ENCODE measurements at places on chromosomes 4 and X.
A peak's percentile ranks its signal among the peaks of the same experiment; 100 is the strongest.

DNA sequence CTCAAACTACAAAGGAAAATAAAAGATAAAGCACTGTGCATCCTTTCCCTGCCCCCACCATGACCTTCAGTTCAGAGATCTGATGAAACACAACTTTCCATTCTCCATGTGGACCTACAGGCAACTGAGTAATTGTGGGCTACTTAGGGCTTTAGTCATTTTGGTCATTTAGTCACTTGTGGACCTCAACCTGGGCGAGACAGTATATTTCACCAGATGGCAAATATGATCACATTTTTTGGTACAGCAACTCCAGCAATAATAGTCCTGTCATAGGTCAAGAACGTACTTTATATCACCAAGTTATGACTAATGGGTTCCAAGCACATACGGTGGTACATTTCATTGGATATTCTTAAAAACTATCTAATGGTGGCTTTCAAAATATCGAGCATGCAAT is 141.2 kb downstream of the PDGFC start:
- DNase-seq, result no peak

GRCh38 chr4:70008771-70009170 is 13.0 kb downstream of the STATH start:
- no peak for DNase-seq

- no peak for DNase-seq
These were observed 6.5 kb downstream of the CRLF2 start for GRCh38 chrX:1205681-1206611.

- no peak for DNase-seq
These were observed 20.6 kb downstream of the GABRQ start for GRCh38 chrX:152658302-152658701.

DNA sequence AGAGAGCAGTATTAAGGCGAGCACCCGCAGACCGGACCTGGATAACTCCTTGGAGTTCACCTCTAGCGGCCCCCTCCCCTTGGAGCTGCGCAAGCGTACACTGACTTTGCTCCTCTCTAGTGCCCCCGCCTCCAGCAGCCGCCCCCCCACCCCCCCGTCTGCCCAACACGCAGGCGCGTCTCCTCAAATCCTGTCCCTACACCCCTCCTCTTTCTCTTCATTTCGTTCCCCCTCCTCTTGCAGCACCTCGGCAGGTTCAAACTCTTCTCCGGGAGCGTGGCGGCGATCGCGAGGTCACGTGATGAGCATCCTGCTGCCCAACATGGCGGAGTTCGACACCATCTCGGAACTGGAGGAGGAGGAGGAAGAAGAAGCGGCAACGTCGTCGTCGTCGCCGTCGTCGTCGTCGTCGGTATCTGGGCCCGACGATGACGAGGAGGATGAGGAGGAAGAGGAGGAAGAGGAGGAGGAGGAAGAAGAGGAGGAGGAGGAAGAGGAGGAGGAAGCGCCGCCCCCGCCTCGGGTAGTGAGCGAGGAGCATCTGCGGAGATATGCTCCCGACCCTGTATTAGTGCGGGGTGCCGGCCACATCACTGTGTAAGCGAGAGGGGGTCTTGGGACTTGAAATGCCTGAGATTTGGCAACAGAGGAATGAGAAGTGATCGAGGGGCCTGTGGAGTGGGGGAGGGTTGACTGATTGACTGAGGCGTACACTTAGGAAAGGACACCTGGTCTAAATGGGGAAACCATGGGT is at the start of gene CHIC1:
TSS of gene CHIC1 (plus strand) at position 214 of the 754 bp plus-strand sequence. CDS start at position 302, 88 bp downstream.
- DNase-seq, result peak; percentile 30

DNA sequence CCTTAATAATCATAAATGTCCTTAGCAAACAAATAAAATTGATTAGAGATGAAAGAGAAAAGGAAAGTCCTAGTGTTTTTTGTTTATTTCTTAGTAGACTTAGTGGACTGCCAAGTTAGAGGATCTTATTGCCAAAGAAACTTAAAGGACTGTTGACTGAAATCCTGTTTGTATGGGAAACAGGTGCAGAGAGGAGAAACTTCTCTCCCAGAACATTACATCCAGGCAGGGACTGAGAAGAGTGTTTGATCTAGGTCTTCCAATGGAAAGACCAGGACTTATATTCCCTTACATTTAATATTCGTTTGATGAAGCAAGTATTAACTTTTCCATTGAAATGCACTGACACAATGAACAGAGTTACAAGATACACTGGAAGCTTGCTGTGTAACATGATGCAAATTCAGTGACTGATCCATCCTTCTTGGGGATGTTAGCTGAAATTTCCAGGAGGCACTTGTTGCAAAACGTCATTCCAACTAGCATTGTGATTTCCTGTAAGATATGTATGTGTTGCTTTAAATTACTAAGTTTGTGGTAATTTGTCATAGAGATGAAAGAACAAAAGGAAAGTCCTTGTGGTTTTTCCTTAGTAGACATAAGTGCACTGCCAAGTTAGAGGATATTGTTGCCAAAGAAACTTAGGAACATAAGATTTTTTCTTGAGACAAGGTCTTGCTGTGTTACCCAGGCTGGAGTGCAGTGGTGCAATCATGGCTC is 505.6 kb downstream of the STIM2 start:
- no peak for DNase-seq

GRCh38 chr4:3657902-3658529 is 108.2 kb upstream of the ADRA2C start:
- DNase-seq, result no peak

- DNase-seq, result no peak
These were observed 371.3 kb upstream of the INTU start for GRCh38 chr4:127261476-127261875.

DNA sequence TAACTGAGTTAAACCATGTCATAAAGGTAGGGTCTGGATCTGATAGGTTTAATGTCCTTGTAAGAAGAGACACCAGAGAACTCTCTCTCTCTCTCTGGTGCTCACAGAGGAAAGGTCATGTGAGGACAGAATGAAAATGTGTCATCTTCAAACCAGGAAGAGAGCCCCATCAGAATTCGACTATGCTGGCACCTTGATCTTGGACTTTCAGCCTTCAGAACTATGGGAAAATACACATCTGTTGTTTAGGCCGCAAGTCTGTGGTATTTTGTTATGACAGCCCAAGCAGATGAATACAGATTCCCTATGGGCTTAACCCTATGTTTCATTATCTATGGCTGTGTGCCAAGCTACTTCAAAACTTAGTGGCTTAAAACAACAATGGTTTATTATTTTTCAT is 105.5 kb upstream of the DDIT4L start:
- DNase-seq, result no peak

GRCh38 chr4:7800410-7800809 is 139.3 kb downstream of the AFAP1 start:
- DNase-seq, result no peak

- no peak for DNase-seq
These were observed 113.2 kb downstream of the HNRNPD start for GRCh38 chr4:82260632-82261031.

- no peak for DNase-seq
These were observed 795.3 kb upstream of the AADAT start for GRCh38 chr4:170884969-170885570.

DNA sequence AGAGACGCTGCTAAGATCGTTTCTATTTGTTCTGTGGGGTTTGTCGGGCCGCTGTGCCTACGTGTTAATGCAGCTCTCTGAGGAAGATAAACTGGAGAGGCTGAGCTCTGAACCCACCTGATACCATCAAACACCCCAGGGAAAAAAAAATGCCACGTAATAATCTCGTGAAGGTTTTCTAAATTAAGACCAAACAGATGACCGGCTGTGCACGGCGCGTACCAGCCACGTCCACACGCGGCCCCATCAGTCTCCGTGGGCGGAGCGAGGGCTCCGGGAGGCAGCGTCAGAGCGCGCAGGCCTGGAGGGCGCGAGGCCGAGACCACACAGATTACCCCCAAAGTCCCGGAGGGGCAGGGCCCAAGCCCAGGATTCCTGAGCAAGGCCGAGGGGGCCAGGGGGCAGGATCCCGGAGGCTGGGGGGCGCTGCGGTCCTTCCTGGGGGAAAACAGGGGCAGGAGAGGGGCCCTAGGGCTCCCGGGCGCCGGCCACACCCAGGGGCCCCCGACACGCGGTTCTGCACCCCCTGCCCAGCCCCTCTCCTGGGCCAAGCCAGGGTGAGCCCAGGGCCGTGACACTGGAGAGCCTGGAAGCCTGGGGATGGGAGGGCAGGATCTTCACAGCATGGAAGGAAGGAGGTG is 91.9 kb downstream of the FAM53A start:
- DNase-seq, result no peak

- no peak for DNase-seq
These were observed 91.7 kb upstream of the PHOX2B start for GRCh38 chr4:41839916-41840854.

- DNase-seq, result no peak
These were observed 112.0 kb downstream of the C4orf51 start for GRCh38 chr4:145791988-145792387.

DNA sequence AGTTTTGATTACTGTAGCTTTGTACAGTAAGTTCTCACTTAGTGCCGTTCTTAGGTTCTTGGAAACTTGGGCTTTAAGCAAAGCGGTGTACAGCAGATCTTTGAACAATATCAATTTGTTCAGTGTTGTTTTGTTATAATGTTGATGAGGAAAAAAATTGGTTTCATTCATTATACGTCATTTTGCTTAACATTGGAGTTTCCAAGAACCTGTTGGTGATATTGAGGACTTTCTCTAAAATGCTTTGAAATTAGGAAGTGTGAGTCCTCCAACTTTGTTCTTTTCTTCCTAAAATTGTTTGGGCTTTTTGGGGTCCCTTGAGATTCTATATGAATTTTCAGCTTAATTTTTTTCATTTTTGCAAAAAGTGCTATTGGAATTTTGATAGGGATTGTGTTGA is 49.1 kb downstream of the STAG2 start:
- no peak for DNase-seq

DNA sequence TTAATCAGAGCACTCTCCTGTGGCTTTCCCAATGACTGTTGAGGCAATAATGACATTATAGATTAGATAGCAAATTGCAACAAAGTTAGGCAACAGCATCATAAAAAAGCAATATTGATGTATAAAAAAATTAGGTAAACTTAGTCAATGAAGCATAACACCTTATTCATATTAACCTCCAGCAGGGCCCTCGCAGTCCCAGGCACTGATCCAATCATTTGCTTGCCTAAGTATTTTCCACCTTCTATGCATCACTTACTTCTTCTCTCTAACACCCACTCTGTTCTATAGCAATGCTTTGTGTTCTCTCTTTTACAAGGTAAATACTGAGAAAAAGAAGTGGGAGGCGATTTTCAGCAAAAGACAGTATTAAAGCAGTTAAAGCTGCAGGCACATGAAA is 833.5 kb upstream of the ADGRL3 start:
- DNase-seq, result no peak

DNA sequence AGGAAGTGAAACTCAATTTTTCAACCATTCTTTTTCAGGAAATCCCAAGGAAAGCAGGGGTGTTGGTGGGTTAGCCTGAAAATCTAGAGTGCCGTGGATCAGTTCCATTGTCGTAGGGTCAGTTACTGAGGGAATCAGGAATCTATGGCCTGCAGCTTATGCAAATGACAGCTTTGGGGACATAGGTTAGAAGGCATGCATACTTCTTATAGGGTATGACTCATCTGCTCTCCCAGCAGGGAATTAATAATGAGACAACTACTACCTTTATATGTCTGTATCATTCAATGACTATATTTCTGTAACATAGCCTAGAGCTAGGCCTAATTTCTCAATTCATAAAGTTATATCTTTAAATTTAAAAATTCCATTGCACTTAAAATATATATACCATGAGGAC is 36.6 kb downstream of the ZNF41 start:
- no peak for DNase-seq

DNA sequence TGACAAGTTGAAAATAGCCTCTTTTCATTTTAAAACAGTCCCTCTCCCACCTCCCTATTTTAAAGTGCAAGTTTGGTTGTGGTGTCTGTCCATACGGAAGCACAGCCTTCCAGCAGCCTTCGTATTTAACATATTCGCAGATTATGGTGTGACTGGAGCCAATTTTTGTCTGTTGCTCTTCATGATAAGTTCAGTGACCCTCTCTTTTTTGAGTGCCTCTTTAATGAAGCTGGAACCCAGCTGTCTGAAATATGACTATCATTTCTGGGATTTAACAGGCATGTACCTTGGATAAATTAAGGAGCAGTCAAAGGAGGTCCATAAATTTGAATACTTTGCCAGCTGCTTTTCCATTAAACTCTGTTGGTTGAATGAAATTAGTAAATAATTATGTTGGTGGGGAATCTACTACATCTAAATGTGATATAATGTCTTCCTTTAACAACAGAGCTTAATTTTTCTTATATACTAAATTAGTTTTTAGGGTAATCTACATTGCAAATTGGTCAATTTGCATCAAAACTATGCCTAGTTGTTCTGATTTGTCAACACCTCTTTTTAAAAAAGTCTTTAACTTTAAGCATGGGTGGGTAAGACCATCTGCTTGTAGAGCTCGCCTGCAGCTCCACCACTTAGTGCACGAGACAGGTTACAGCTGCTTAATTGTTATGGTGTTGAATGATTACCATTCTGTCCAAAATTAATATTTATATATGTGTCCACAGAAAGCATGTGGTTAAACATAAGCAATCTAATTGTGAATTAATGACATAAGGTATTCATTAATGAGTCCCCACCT is 216.6 kb downstream of the DCTD start:
- no peak for DNase-seq

DNA sequence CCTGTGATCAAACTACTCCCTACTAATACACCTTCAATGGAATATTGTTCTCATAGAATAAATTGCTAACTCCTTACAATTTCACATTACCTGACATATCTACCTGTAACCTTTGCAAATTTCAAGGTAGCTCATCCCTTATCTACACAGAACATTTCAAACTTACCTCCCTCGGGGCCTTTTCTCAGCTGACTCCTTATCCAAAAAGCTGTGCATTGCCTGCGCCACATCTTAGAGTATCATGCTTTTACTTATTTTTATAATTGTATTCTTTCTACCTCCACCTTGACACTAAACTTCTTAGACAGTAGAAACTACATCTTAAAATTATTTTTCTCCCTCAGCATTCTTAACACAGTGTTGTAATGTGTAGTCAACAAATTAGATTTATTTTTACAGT is 198.5 kb downstream of the FBXO8 start:
- no peak for DNase-seq

DNA sequence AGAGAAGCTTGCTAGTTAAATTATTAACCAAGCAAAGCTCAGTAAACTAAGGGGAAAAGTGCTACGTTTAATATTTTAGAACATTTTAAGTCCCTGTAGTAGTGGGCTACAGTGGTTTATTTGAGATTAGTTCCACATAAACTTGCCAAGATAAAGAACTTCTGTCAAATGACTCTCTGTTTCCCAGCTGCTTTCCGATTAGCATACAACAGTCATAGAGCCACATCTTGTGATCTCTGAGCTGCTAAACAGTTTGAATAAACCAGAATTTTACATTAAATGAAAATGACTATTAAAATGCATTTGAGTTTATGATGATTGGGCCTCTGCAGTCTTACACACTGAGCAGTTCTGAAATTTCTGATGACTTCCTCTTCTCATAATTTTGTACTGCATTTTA is 568.5 kb downstream of the IQCM start:
- no peak for DNase-seq

GRCh38 chr4:138689187-138689586 is 326.4 kb upstream of the NOCT start:
- DNase-seq, result no peak

GRCh38 chrX:136546371-136546781 is 14.4 kb downstream of the VGLL1 start:
- no peak for DNase-seq
